Activated gamma-delta T cell treated with anti-CD3 and anti-CD28 coated beads, Interleukin-2, amount 50 U/mL, for 16 hours (primary cell): ENCODE measurements at places on chromosomes 6 and 20.

- DNase-seq = no peak
Observed at GRCh38 chr6:149112976-149113375, 204.5 kb upstream of the TAB2 start.

DNA sequence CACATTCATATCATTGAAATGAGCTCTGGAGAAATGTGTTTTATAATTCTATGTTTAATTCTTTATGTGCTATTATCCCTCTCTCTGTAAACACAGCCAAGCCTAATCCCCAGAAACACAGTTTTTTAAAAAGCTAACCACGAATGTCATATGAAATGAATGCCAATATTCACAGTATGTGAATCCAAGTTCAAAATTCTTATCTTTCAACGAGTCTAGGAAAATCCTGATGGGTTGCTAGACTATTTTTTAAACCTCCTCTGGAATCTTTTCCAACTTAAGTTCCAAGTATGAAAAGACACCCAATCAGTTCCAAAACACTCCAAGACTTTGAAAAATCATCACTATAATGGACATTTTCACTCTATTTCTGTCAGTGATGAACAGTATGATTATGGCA, 689.3 kb downstream of the HACE1 start:
- DNase-seq = no peak

DNA sequence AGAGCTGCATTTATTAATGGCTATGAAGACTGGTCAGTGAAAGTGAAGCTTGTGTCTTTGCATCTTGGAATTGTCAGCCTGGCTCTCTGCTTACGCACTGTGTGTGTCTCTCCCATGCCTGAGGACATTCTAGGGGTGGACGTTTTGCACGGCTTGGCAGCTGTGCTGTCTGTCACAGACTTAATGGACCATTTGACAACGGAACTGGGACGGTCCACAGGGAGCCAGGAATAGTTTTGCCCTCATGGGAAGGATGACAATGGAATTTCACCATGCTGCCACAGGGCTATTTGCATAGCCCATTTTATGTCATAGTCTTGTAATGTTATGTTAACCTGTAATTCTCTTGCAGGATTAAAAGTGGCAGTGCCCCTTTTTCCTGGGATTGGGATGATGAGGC, 44.7 kb downstream of the OR2B6 start:
- no peak for DNase-seq

DNA sequence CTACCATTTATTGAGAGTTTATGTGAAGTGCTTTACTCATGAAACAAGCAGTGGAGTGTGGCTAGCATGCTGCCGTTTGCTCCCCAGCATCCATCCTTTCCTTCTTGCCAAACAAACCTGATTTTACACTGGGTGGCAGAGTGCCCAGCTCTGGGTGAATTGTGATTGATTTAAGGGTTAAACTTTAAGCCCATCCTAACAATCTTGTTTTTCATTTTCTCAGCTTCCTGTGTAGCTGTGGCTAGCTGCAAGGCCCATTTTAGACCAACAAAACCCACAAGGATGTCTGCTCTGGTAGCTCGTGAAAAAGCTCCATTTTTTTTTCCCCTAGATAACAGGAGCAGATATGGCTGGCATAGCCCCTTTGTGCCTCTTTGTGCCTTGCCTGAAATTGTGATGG, 77.7 kb upstream of the KCNG1 start:
- no peak for DNase-seq
